Osteoblast (primary cell): ENCODE measurements at places on chromosomes 5 and 9. TPM values are rescaled to one million over a fixed set of nuclear protein-coding genes. Genes with fewer than 3 reads are reported as not detected.

DNA sequence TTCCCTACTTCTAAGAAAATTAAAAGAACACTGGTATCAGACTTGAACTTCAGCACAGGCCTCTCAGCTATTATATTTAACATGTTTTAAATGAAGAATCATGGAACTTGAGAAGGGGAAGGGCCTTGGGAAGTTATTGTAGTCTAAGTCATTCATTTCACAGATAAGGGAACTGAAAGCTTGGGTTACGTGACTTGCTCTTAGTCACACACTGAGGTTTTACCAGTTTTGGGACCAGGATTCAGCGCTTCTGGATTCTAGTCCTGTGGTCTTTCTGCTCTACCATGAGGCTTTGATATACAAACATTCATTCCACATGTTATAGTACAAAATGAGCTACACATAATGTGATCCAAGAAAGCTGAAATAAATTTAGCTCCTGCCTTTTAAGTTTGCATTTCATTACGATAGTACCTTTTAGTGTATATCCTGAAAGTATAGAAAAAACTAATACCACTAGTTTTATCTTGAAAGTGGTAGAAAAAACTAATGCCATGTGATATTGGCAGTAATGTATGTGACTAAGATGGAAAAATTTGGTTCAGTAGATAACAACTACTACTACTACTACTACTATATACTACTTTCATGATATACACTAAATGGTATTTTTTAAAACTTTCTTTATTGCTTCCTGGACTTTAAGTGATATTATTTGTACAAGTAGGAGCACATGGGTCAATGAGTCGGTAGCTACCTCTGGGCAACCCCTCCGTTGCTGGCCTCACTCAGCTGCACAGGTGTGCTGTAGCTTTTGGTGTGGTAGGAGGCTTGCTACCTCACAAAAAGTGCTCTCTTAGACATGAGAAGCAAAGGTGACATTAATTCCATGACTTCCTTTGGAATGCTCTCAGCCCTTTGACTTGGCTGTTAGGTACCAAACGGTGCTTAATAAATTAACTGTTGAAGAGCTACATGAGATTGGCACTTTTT lies 40.7 kb downstream of the F2RL2 start:
- no peak for DNase-seq

DNA sequence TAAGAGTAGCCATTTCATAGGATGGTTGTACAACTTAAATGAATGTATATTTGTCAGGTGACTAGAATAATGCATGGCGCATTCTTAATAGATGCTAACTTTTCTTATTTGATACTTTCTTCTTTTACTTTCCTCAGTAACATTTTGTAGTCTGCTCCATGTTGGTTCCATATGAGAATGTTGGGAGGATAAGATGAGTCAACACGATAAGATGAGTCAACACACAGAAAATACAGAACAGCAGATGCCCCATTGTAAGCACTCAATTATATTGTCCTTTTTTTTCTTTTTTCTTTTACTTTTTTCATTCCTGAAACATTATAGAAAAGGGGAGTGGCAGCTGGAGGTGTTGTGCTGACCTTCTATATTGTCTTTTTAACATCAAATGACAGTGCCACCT lies 92.3 kb upstream of the SPATA31C2 start:
- DNase-seq: peak; percentile 88

LRRTM2 gene
- total RNA-seq: under 0.01 and 0.88 TPM in 2 replicates

GRCh38 chr5:53170746-53171349 lies 61.3 kb upstream of the MOCS2 start:
- peak; percentile 43 for DNase-seq

DNA sequence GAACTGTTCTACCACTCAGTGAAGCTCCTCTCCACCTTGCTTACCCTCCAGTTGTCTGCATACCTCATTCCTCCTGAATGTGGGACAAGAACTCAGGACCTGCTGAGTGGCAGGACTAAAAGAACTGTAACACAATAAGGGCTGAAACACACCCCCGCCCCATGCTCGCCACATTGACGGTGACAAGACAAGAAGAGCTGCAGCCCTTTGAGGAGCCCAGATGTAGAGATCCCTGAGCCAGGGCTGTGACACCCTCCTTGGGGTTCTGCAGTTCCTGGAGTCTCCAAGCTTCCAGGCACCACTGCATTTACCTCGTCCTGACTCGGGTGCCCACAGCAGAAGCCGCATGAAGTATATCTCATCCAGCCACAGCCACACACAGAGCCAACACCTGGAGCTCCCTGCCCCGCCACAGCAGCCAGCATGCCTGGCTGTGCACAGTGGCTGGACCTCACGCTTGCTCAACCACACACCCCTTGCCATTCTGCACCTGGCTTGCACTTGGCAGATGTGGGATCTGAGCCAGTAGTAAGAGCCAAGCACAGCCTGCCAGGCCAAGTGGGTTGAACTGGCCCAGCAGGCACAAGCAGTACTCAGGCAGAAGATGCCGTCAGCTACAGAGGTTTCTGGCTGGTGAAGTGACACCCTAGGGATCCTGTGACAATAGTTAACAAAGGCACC lies 166.1 kb downstream of the RNF180 start:
- no peak for DNase-seq

GRCh38 chr5:150122158-150122510 lies 33.5 kb downstream of the PDGFRB start:
- peak; percentile 78 for DNase-seq
